KBM-7 (cell line): ENCODE measurements at places on chromosomes 11 and 22.
A peak's percentile ranks its signal among the peaks of the same experiment; 100 is the strongest.

- DNase-seq = no peak
Observed at GRCh38 chr11:102842930-102843329, 479 bp downstream of the MMP3 start.

DNA sequence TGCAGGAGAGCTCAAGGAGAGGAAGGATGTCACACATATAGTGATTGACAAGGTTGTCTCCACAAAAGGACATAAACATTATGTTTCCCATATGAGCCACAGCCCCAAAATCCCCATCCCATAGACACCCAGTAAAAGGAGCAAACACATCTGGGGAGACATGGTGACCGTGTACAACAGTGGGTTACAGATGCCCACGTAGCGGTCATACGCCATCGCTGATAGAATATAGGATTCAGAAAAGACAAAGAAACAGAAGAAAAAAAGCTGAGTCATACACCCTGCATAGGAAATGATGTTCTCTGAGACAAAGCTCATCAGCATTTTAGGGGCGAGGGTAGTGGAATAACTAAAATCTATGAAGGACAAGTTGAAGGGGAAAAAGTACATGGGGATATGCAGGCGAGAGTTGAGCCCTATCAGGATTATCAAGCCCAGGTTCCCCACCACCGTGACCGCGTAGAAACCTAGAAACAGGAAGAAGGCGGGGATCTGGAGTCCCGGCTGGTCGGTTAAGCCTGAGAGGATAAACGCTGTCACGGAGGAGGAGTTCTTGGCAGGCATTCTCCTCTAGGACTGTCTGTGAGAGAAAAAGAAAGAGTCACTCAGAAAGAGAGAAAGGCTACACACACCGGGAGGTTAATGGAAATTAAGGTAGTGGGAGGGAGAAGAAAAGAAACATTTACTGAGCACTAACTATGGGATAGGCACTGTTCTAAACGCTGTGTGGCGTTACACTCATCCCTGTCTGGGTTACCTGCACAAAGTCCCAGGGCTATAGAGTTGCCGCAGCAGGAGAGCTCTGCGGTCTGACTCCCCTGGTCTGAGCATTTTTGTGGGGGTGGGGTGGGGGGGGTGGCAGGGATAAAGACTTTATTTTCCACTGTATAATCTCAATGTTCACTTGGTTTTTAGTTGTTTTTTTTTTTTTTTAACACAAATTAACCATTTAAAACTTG lies 36.1 kb upstream of the OR8B8 start:
- peak; percentile 74 for DNase-seq

DNA sequence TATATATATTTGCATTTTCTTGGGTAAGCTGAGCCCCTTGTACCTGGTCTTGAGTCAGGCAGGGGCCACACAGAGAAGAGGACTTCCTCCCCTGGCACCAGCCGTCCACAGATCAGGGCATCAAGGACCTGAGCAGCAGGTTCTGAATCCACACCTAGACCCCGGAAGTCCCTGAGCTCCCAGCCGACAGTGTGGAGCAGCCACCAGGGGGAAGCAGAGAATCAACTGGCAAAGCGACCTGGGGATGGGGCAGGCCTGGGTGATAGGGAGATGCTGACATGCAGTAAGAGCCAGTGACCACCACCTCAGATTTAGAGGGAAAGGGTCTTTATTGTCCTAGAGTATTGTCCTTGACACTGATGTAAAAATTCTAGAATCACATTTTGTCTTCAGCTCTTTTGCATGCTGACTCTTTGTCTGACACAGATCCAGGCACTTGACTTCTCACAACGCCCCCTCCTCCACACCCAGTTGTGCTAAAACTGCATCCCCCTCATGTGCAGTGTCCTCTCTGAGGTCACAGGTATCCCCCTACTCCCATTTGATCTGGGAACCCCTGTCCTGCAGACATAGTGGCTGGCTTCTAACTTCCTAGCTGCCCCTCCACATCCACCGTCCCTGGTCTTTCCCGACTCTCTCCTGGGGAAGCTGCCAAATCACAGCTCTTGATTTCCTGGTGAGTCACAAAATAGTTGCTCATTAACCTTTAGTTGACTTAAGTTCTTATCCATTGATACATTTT lies 109.3 kb downstream of the GGTLC2 start:
- DNase-seq = peak; percentile 56

GRCh38 chr11:9789910-9790309 lies 126.0 kb downstream of the SWAP70 start:
- no peak for DNase-seq

DNA sequence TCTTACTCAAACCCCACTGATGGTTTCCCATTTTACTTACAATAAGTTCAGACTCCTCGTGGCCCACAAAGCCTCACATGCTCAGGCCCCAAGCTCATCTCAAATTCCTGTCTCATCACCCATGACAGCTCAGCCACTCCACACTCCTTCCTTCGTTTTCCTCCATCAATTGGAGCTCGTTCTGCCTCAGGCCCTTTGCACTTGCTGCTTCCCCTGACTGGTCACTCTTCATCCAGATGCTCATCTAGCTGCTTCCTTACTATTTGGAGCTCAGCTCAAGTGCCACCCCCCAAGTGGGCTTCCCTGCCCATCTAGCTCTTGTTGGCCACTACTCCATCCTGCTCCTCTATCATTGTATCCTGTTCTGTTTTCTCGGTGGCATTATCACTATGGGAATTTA lies 46.8 kb upstream of the LRRC32 start:
- DNase-seq = no peak

DNA sequence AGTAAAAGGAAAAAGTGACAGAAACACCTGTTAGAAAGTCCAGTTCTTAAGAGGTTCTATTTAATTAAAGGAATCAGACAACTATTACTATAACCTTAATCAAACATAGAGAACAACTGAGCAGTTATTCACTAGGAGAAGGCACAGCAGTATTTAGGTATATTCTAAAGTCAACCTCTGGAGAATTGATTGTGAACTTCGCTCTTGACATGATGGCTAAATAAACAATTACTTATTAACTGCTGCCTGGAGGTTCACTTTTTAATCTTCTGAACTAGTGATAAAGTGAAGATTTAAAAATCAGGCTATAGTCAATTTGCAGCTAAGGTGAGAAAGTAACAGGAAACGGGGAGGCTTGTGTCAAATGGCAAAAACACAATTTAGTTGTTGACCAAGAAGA lies 557.3 kb downstream of the FAM181B start:
- no peak for DNase-seq

- DNase-seq = peak; percentile 98
Observed at GRCh38 chr11:13276832-13277767, 490 bp upstream of the BMAL1 start.

DNA sequence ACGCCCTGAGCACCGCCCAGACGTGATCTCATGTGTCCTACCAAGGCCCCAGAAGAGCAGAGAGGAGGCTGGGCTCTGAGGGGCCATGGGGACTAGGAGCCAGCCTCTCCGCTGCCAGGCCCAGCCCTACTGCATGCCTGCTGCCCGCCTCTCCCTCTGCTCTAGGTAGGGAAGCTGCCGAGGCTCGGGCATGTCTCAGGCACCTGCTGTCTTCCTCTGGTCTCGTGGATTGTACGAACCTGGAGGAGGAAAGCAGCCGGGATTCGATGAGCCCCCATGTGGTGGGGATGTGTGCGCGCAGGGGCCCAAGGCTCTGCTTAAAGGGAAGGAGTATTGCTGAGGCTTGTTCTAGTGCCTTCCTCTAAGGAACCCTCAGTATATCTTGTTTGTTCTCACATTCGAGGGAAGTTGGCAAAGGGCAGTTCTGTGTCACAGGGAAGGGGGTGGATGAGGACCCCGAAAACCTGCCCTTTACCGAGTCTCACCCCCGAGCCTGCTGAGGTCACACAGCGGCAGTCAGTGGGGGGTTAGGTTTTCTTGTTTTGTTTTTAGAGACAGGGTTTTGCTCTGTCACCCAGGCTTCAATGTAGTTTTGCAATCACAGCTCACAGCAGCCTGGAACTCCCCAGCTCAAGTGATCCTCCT lies 21.2 kb downstream of the DAGLA start:
- DNase-seq = peak; percentile 84

DNA sequence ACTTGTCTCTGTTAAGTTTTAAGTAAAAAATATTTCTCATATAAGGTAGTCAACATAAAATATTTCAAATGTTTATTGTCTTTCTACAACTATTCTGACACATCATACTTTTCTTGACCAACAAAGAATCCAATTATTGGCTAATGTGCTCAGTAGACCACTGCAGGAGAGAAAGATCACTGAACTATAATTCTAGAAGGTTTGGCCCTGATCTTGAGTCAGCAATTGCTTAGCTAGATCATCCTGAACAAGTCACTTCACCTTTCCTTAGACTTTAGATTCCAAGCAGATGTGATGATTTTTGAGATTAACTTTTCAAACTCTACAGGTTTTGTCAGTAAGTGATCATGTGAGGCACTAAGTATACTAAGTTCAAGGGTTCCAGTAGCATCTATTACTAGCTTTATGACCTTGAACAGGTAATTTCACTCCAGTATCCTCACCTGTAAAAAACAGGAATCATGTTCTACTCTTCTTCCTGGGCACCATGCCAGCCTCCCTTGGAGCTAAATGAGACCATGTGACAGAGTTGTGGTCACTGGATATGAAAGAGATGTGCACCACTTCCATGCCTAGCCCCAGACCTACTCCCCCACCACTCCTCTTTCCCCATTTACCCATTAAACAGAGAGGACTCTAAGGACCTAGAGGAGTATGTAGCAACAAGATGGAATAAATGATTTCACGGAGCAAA lies 17.3 kb downstream of the PGM2L1 start:
- DNase-seq = peak; percentile 31

DNA sequence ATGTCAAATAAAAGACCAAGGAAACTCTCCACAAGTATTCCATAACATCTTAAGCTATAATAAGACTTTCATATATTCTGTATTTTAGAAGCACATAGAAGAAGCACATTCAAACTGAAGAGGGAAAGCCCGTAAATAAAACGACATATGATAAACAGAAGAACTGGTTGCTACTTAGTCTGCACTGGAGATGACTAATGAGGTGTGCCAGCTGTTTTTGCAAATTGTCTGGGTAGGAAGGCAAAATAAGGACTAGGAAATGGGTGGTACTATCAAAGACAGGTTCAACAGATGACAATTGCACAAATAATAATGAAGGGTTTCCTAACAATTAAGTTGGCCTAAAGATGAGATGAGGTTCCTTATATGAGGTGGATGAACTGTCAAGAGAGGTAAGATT lies 593.2 kb upstream of the CCDC179 start:
- DNase-seq = no peak

- DNase-seq = no peak
Observed at GRCh38 chr11:80417681-80418080, 976.9 kb upstream of the TENM4 start.

- peak; percentile 21 for DNase-seq
Observed at GRCh38 chr22:17387356-17387755, 18.1 kb downstream of the CECR2 start.

- peak; percentile 37 for DNase-seq
Observed at GRCh38 chr11:125348674-125349309, 147.3 kb downstream of the FEZ1 start.

DNA sequence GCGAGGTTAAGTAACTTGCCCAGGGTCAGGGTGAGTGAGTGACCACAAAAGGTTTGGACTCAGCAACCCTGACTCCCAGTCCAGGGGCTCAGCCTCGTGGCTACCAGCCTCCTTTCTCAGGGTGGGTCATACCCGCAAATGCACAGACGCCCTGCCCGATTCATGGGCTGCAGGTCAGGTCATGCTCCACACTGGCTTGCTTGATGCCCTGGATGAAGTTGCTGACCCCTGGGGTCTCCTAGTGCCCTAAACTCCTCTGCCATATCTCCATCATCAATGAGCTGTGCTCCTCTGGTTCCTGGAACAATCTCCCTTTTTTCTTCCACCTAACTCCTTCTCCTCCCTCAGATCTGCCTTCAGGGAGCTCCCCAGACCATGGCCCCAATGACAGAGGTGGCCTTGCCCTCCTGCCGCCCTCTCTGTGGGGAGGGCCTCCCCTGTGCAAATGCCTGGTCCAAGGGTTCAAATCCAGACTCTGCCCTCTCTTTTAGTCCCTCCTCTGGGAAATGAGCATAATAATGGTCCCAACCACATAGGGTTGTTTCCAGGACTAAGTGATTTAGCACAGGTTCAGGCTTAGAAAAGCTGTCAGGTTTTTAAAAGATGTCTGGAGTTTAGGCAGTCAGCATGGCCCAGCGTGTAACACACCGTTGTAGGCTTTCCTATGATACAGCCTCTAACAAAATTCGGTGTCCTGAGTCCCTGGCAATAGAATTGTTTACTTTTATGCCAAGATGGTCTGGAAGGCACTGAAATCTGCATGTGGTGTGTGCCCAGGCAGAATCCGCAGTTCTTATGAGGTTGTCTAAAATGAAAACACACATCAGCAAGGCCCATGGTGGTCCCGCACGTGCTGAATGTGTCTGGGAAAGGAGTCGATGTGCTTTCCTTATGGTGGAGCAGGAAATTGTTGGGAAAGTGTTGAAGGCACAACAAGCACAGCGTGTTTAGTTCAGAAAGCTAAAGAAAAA lies 63.6 kb downstream of the CD82 start:
- no peak for DNase-seq

DNA sequence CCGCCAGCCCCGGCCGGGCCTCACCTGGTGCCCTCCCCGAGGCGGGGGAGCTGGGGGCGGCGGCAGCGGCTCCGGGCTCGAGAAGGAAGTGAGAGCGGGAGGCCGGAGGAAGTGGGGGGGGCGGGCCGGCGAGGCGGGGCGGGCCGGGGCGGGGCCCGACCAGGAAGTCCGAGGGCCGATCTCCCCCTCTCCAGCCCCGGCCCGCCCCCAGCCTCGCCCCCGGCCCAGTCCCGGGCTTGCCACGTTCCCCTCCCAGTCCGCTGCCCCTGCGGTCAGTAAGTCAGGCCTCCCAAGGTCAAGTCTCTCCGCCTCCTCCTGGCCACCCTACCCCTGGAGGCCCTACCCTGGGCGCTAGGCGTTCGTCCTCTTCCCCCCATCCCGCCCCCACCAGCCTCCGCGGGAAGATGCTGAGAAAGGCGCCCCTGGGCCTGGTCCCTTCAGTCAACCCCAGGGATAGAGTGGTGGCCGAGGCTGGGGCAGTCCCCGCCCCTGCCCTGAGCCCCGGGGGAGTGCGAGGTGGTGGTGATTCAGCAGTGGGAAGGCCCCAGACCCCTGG lies at the start of gene RHOG:
Gene RHOG, minus strand, starts transcription at position 90 of the 556 bp plus-strand sequence. CDS start 12,821 bp downstream, outside the sequence.
- no peak for DNase-seq

DNA sequence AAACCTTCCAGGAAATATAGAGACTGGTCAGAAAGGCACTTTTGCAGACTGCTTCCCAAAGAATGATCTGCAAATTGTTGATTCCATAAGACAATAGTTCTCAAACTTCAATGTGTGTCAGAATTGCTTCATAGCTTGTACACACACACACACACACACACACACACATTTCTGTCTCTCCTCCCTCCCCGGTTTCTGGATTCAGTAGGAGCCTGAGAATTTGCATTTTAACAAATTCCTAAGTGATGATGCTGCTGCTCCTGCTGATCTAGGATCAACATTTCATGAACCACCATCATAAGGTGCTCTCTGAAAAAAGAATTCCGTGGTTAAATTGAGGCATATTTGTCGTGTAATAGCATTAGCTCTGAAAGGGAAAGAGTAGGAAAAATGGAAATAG lies 35.3 kb upstream of the FZD4 start:
- DNase-seq = no peak
